Stimulated activated CD8-positive, alpha-beta memory T cell treated with anti-CD3 and anti-CD28 coated beads, Interleukin-7, amount 100 ng/mL, for 1 hour (primary cell): ENCODE measurements at places on chromosomes 5 and 9.

- DNase-seq: no peak
Measured at GRCh38 chr9:76646249-76646648, 118.0 kb upstream of the PCA3 start.

DNA sequence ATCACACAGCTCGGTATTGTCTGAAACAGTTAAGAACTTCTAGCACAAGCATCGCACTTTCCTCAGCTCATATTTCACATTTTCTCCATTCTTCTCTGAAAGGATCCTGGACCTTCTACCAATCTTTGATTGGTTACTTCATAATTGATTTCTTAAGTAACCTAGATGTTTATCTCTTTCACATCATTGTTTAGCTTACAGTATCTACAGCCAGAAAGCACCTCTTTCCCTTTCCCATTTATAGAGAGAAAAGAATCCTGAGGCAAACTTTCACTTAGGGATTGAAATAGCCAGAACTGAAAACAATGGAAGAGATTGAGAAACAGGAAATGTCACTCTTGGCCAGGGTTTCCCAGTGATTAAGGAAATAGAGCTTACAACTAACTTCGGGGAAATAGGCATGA, 2.5 kb downstream of the IL33 start:
- DNase-seq: no peak

- DNase-seq: no peak
Measured at GRCh38 chr9:137784046-137784445, 93.5 kb upstream of the CACNA1B start.

DNA sequence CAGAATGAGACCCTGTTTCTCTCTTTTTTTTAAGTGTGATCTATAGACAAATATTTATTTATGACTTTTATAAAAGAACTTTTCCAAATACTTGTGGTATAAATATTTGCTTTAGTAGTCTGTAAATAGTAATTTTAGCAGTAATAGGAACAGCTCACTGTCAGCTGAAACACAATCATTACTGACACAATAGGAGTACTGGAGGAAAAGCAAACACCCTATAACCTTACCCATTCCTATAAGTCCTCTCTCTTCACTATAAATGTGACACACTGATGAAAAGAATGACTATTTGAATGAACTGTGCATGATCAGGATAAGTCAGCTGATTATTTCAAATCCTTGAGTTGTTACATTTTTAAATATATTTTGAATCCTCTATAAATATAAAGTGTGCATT, 72.4 kb downstream of the CDH12 start:
- DNase-seq: no peak

DNA sequence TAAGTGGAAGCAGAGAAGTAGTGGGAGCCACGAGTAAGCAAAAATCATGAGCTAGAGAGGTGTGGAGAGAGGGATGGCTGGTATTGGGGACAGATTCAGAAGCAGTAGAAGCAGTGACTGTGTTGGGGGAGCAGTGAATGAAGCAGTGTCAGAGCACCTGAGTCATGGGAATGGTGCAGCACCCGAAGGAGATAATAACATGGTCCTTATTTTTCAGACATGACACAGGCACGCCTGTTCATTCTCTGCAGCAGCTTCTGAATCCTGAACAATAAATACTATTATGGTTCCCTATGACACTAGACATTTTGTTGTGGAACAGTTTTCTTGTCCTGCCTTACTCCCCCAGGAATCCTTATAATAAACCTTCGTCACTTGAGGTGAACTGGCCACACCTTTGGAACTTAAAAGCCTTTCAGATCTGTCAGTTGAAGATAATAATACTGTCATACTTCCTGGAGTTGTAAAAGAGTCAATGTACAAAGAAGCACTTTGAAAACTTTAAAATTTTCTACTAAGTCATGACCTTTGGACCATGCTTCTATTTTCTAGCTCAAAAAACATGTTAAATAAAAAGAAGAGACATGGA, 7.0 kb upstream of the RASA1 start:
- DNase-seq: no peak

DNA sequence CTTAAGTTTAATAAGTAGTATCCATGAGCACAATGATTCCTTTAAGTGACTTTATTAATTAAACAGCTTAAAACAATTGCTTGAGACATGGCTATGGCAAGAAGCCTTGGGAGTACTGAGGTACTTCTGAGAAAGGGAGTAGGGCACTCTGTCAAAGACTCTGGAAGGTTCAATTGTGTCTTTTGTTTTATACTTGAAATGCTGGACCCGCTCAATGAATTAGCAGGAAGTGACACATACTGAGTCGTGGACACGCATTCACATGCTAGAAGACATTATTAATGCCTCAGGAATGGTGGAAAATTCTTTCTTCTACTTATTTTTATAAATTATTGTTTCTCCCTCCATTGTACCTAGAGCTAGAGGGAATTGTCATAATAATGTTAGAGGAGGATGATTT, 347.3 kb upstream of the ZNF608 start:
- DNase-seq: no peak

DNA sequence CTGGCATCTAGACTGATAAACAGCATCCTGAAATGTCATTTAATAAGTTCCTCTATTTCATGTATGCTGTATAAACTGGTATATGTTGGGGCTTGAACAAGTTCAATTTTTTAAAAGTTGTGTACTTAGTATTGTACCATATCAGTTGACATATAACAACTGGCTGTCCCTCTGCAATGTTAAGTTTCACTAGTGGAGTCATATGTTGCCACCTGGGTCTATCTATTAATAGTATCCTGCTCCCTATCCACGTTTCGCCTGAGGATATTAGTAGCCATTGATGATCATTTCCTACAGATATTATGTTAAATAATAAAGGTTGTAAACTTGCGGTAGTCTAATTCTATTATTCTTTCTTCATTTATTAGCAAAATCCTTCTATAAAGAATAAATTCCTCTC, 177.6 kb downstream of the RFX3 start:
- DNase-seq: no peak
